NCI-H2081 treated with DMSO at 0.1 percent for 48 hours (cell line): ENCODE measurements at places on chromosomes 12 and 14.

GRCh38 chr12:132675757-132676432 is 11.2 kb downstream of the POLE start:
- DNase-seq, result no peak

DNA sequence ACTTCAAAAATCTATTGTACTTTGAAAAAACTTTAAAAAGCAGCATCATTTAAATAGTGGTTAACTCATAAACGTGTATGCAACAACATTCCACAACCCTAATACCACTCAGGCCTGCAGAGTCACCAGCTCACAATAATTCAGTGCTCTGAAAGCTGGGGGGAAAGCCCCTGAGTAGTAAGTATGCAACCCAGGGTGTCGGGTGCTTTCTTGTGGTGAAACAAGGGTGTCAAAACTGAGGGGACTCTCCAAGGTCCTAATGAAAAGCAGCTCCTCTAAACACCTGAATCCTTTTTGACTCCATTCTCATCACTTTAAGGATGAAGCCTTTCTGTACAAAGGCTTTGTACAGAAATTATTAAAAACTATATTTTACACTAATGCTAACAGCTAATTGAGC is 33.7 kb downstream of the FGFR1OP2 start:
- DNase-seq, result no peak

- no peak for DNase-seq
Observed at GRCh38 chr12:117686911-117687377, 281.8 kb downstream of the KSR2 start.

- DNase-seq, result peak; percentile 93
Observed at GRCh38 chr12:3604748-3605586, 114.0 kb downstream of the PRMT8 start.

DNA sequence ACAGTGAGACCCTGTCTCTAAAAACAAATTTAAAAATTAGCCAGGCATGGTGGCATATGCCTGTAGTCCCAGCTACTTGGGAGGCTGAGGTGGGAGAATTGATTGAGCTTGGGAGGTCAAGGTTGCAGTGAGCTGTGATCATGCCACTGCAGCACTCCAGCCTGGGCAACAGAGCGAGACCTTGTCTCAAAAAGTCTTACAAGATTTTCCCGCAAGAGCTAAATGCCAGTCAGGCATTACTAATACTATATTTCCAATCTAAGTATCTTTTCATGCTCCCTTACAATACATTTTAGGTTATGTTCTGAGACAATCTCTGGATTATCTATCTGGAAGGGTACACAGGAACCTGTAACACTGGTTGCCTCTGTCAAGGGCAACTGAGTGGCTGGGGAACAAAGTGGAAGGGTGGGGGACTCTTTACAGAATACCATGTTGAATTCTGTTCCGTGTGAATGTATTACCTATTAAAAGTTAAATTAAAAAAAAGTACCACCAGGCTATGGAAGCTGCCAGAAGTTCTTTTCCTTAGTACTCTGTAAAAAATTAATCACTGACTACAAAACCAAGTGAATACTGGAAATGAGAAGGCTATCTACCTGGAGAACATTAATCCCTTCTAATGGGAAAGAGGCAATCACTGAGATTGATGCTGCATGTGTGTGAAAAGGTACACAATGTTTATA is 56.7 kb downstream of the BTBD7 start:
- DNase-seq, result no peak

GRCh38 chr12:52529846-52530245 is 9.7 kb upstream of the KRT5 start:
- DNase-seq, result no peak
